Cerebellum (tissue), 4 donors: ENCODE measurements at places on chromosomes 16 and 17. TPM values are rescaled to one million over a fixed set of nuclear protein-coding genes. Genes with fewer than 3 reads are reported as not detected.

Gene RRAD
- total RNA-seq: 1.1 TPM

Gene LITAFD
- total RNA-seq: not detected

Gene PDILT
- total RNA-seq: not detected

DNA sequence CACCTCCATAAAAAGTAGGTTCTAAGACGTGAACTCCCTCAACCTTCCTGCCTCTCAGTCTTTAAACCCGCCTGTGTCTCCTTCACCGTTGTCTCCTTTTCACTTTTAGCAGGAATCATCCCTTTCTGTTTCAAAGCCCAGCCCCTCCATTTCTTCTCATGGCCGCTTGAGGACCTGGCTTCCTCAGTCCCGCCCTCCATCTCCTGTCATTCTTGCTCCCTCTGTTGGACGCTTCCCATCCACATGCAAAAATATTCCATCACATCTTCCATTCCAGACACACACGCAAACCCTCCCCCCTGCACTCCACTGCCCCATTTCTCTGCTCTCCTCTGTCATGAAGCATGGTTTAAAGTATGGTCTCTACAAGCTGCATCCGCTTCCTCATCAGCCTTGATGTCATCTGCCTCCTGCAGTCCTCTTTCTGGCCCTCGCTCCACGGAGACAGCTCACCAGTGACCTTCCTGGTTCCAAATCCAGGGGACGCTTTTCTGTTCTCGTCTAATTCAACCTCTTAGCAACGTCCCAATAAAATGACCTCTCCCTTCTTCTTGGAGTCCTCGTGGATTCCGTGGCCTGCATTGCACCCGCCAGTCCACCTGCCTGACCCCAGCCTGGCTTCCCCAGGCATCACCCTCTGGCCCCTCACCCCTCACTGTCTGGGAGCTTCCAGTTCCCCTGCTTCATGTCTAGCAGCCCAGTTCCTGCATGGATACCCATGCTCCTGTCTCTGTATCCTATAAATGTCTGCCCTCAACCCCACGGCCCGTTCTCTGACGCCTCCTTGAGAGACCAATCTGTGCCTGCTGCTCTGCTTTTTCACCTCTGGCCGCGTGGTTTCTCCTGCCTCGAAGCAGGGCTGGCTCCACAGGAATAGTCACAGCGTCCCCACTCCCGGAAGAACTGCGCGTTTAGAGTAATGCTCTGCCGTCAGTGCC, 26.2 kb downstream of the ANKRD40 start:
- peak; percentile 56 for DNase-seq

DNA sequence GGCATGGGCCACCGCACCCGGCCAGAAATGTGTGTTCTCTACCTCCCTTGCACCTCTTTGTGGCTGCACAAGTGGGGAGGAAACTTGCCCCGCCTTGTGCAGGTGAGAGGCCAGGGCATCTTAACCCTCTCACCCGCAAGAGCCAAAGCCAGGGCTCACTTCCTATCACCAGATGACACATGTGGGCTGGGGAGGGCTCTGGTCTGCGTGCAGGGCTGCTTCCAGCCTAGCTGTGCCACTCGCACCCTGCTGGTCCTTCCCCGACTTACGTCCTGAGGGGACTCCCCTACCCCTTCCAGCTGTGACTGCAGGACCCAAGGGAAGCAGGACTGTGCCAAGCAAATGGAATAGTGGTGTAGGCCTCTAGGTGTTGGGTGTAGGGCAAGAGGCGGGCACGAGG, 6.9 kb downstream of the MIEF2 start:
- DNase-seq: no peak

GRCh38 chr17:45581860-45582259, 91.3 kb upstream of the PLEKHM1 start:
- DNase-seq: no peak

DNA sequence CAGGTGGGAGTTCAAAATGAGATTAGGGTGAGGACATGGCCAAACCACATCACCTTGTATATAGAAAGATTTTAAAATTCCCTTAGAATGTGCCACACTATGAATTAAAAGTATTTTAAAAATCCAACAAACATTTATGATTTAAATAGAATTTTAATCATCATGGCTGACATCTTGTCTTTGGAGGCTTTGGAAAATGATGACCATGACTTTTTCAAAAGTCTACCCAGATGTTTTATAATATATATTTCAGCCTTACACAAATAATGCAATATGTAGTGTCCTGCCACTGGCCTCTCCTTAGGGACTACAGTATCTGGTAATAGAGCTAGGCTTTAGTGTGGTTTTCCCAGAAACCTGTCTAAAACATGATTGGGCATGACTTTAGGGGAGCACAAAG, 1353.4 kb upstream of the GOT2 start:
- no peak for DNase-seq

DNA sequence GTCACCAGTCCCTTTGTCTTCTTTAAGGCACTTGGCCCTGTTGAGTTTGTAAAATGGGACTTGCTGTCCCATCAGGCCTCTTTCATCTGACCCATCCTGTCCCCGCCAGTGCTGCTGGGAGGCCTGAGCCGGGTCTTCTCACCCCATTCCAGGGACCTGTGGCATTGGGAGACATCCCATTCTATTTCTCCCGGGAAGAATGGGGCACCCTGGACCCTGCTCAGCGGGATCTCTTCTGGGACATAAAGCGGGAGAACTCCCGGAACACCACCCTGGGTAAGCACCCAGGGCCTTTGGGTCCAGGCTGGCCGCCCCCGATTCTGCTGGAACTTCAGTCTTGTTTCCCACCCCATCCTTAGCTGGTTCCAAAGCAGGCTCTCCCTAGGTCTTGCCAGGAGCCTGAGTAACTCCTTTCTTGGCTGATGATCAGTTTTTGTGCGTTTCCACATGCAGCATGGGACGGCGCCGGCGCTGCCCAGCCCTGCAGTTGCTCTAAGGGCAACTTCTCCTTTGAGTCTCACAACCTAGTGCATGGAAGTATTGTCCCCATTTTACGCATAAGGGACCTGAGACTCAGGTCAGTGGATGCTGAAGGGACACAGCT, 4.1 kb downstream of the ZNF213 start:
- DNase-seq: no peak

DNA sequence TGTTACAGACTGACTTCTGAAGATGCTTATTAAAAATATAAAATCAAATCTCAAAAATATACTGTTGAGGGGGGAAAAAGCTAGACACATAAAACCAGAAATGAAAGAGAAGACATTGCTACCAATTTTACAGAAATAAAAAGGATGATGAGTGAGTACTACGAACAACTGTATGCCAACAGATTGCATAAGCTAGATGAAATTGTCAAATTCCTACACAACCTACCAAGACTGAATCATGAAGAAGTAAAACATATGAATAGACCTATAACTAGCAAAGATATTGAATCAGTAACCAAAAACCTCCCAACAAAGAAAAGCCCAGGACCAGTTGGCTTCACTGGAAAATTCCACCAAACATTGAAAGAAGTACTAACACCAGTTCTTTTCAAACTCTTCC, 3.5 kb upstream of the CAPNS2 start:
- DNase-seq: no peak

DNA sequence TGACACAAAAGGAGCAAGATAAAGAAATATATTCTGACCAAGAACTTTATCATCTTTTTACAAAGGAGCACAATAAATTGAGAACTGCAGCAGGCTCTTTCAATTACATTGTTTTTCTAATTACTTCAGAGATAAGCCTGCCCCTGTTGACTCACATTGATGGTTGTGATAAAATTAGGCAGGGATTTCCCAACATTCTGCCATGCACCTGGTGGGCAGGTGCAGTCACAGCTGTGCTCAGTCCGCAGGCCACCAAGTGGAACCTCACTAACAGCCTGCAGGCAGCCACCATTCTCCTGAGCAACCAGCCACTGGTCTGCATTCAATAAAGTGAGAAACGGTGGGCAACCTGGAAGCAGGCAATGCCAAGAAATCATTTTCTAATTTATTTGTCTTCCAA, 5.1 kb downstream of the FANCA start:
- DNase-seq: no peak

GRCh38 chr17:61395983-61396585, 3.6 kb upstream of the TBX2 start:
- DNase-seq: no peak

GRCh38 chr17:385178-385835, 32.7 kb upstream of the RPH3AL start:
- peak; percentile 39 for DNase-seq

GRCh38 chr16:17921357-17921978, 415.1 kb downstream of the NPIPA8 start:
- no peak for DNase-seq

GRCh38 chr16:84032458-84033178, 10.0 kb downstream of the SLC38A8 start:
- DNase-seq: no peak

- DNase-seq: no peak
Measured at GRCh38 chr16:82655072-82655714, 28.4 kb downstream of the CDH13 start.

- peak; percentile 51 for DNase-seq
Measured at GRCh38 chr17:75850928-75851692, 4.0 kb downstream of the WBP2 start.

GRCh38 chr17:62782730-62783270, 25.3 kb downstream of the MARCHF10 start:
- no peak for DNase-seq

DNA sequence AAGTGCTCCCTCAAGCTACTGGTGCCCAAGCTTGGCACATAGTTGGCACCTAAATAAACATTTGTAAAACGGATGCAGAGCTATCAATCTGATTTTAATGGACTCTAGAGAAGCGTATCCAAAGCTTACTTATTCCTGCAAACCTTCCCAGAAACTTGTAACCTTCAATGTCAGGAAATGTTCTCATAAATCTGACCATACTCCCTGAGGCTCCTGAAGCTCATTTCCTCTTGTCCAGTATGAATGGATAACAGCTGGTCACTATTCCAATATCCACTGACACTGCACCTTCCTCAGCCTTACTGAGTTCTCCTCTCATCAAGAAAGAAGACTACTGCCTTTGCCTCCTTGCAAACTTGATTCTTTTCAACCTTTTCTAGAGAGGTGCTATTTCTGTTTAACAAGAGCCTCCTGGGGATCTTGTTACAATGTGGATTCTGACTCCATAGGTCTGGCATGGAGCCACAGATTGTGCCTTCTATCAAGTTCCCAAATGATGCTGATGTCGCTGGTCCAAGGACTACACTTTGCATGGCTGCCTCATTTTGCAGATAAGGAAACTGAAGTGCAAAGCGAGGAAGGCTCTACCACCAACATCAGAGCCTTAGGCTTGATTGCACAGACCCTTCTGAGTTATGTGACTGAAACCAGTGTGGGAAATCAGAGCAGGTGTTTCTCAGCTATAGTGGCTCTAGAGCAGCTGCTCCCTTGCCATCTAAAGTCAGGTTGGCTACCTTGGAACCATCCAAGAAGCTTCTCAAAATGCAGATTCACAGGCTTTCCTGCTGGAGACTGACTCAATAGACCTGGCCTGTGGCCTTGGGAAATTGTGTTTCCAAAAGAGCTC, 377.8 kb downstream of the SOX9 start:
- DNase-seq: no peak

- DNase-seq: no peak
Measured at GRCh38 chr17:60158751-60159478, 9.1 kb downstream of the CA4 start.

GRCh38 chr17:82823004-82823403, 16.8 kb downstream of the ZNF750 start:
- no peak for DNase-seq

DNA sequence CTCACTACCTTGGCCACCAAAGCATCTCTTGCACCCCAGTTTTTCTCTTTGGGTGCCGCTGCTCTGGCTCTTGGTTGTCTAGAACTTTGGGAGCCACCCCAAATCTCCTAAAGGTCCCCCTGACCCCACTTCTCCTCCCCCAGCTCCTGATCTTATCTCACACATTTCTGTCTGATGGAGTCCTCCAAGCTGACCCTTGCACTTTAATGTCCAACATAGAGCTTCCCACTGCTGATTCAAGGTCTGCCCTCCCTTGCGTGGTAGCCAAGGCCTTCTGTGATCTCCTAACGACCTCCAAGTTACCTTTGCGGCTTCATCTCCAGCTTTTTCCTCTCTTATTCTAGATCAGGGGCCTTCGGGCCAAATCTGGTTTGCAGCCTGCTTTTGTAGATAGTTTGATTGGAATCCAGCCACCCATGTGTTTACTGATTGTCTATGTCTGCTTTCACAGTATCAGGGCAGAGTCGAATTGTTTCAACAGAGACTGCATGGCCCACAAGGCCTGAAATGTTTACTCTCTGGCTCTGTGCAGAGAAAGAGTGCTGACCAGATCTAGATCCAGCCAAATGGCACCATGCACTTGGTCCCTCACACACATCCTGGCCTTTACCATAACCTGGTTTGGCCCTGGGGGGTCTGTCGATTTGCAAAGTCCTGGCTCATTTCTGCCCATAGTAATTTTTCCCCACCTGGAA, 168.6 kb downstream of the HAPSTR1 start:
- DNase-seq: no peak
